ENCODE measurements at places on chromosomes 5 and 9.

GRCh38 chr9:23766613-23767012, 59.4 kb downstream of the ELAVL2 start:
- DNase-seq: no peak

DNA sequence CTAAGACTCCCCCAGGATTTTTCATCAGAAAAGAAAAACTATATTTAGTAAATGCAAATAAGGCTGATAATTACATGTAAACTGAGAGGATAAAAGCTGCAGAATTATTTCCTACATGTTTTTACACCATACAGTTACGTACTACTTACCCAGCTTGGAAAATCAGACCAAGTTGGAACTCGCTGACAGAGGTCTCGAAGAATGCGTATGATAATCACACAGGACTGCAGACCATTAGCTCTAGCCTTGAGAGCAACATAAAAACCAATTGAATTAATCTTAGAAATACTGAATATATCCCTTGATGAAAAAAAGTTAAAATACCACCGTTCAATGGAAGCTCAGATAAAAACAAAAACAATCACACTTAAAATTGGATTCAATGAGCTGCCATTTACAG, 65.6 kb downstream of the ZFR start:
- no peak for DNase-seq

DNA sequence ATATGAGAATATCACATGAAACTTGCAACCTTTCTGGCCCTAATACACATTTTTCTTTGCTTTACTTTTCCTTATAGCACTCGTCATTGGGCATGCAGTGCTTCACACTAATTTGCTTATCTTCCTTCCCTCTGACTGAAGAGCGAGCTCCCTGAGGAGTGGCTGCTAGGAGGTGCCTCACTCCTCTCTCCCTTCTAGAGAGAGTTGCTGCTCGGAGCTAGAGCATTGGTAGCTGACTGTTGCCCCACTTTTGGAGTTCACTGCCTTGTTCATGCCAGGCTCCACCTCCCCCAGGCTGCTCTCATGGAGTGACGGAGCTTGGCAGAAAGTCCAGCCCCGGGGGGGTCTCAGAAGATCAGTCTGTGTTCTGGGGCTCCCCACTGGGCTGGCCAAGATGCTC, 413.2 kb downstream of the MED10 start:
- no peak for DNase-seq

DNA sequence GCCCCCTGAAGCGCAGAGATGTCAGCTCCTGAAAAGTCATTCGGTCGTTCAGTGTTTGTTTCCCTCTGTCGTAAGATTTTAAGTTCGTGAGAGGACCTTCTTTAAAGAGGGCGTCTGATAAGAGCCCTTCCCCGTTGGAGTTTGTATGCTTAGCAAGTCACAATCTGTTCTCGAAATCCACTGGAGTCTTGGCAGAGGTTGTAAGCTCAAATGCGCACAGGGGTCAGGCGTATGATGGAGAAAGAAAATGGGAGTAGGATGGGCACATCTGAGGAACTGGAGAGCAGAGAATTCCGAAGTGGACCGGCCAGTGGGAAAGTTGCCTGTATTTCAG, 710 bp downstream of the HSD17B4 start:
- DNase-seq: no peak

GRCh38 chr9:74379718-74380117, 117.4 kb upstream of the RORB start:
- DNase-seq: peak; percentile 55

Data from foreskin keratinocyte (primary cell).